ENCODE measurements at places on chromosomes 7 and 10.
A peak's percentile ranks its signal among the peaks of the same experiment; 100 is the strongest.

GRCh38 chr7:27364344-27364758 lies 121.7 kb downstream of the EVX1 start:
- no peak for ATAC-seq

DNA sequence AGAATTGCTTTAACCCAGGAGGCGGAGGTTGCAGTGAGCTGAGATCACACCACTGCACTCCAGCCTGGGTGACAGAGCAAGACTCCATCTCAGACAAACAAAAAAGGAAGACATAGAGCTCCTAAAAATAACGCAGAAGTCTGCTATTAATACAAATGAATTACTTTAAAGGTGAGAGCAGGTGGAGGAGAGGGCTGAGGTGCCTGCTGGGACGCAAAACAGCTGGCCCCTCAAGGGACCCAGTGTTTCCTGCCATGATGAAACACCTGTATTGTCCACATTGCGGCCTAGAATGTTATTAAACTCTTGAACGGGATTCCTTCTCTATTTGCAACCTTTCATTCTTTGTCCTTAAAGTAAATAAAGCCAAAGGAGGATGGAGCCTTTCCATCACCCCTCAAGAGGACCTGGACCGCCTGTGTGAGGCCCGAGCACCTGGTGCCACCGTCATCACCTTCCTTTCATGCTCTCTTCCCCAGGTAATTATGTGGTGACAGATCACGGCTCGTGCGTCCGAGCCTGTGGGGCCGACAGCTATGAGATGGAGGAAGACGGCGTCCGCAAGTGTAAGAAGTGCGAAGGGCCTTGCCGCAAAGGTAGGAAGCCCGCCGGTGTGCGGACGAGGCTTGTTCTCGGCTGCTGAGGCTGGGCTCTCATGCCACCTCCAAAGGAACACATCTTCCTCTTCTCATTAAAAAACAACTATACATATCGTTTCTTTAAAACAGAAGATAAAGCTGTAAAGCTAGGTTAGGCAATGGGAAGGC lies 136.7 kb downstream of the EGFR start:
- no peak for ATAC-seq

DNA sequence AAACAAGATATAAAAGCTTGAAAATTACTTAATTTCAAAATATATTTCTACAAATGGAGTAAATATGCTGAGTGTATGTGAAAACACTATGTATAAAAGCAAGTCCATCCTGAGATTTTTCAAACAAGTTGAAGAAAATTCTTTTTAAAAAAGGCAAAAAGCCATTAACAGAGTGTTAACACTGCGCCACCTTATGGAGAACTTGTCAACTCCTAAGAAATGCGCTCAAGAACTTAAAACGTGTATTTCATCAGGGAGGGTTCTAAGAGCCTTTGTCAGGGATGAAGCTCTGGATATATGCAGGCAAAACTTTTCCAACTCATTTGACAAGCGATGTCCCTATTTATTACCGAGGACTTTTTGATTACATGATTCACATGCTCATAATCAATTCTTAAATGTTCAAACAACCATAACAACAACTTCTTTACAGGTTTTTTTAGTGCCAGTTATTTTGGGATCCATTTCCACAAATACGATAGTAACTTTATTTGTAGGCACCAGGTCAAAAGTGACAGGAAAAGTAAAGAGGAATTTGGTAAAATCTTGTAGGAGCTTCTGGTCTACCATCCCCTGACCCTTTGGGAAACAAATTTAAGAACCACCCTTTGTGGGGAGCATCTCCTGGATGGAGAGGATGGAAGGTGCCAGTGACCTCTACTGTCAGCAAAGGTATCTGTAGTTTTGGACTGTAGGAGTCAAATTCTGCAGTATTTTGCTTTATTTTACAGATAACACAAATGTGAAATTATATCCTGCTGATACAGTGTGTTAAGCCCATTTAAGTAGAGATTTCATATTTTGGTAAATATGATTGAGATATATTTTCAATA lies 23.2 kb downstream of the CALCR start:
- no peak for ATAC-seq

DNA sequence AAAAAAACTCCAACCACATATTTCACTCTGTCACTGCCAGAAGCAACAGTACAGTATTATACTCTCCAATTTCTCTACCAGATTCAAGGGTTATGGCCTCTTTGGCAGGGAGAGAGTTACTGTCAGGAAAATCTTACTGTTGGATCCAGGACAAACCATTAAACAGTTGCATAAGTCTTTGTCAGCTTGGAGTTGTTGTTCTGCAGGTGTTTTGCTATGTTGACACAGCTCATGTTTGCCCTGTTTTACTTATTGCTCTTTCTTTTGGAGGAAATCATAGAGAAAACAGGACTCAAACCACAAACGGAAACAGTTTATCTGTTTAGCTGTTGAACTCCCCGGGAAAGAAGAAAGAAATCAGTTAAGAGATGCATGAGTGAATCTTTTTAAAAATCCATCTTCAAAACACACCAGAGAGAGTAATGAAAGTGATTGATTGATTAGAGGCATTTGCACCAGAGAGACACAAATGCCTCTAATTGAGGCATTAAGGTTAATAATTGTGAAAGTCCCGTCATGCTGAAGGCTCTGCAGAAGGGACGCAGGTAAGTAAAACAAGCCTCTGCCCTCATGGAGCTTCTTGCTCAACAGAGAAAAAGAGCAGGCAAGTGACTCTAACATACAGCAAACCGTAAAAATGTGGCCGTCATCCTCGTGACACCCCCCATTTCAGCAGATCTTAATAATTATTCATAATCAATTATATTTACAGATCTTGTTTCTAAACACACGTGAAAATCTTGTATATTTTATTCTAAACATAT lies 38.7 kb upstream of the ARHGAP21 start:
- ATAC-seq, result no peak

- peak; percentile 82 for ATAC-seq
Measured at GRCh38 chr7:97623333-97623732, 108.6 kb upstream of the TAC1 start.

DNA sequence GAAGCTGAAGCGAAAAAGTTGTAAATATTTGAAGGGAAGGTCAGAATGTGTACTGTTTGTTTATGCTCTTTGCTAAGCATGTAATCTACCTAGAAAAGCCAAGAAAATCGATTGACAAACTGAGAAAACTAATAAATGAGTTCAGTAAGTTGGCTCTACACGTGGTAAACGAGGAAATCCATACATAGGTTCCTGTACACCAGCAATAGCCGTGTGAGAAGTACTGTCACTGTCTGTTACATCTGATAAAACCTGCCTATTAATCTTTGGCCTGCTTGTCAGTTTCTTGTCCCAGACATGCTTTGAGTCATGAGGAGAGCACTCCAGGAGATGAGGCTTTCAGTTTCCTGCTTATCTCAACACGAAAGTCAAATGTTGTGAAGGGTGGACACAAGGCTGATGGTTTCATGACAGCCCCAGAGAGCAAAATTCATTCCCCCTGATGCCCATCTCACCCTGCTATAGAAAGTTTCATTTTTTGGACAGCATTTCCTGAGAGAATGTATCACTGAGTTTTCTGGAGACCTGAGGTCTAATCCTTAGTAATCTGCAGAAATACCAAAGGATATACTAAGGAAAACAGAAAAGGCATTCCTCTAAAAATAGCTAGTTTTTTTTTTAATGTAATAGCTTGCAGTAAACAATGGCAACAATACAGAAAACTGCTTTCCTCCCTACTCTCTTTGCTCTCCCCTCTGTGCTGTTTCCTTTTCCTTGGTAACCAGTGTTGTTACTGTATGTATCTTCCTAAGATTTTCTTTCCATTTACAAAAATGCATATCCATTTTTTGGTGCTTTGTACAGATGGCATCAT lies 18.8 kb downstream of the BMPR1A start:
- ATAC-seq, result no peak

- no peak for ATAC-seq
Measured at GRCh38 chr7:124686543-124687171, 78.9 kb downstream of the GPR37 start.

DNA sequence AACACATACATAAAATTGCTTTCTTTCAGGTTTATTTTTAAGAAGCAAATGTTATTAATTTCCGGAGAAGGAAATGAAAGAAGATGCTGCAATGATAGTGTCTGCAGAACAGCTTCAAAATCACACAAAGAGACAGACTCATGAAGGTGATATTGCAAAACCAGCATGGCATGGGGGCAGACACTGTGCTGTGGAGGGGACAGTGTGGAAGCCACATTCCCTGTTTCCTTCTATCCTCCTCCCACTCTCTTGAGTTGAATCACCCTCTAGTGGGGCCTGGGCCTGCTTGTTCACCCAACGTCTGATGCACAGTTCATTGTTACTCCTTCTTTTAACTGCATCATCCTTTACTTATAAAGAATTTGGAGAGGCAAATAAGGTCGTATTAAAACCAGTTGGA lies 104.0 kb upstream of the INSIG1 start:
- ATAC-seq, result no peak

GRCh38 chr10:87674943-87675342 lies 15.3 kb downstream of the PAPSS2 start:
- ATAC-seq, result no peak

- no peak for ATAC-seq
Measured at GRCh38 chr10:33025039-33025438, 67.0 kb upstream of the ITGB1 start.

- ATAC-seq, result no peak
Measured at GRCh38 chr7:134792968-134793367, 13.5 kb downstream of the CALD1 start.

DNA sequence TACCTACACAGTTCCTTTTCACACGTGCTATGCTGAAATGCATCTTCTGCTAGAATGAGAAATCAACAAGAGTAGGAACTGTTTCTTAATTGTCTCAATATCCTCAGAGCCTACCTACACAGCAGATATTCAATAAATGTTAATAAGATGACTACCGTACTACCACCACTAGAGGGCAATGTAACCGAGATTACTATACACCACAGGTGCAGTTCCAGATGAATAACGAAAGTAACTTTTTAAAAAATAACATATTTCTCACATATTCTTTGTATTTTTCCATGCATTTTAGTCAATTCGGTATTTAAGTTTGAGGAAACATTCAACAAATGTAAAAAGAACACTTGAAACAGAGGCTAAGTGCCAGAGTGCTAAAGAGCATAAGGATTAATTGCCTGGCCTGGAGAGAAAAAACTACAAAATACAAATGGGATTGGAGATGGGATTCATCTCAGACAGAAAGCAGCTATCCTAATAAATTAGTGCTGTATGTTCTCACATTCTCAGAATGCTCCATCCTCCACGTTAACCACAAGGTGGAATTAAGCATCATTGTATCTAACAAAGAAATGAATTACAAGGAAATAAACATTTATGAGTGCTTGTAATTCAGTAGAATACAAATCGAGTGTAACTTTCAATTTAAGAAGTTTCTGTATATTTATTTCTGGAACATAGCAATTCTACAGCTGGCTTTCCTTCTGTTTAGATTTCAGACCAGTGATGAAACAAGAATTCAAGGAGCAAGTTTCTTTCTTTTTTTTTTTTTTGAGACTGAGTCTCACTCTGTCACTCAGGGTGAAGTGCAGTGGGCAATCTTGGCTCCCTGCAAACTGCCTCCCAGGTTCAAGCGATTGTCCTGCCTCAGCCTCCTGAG lies 20.3 kb upstream of the HECTD2 start:
- ATAC-seq, result peak; percentile 78

DNA sequence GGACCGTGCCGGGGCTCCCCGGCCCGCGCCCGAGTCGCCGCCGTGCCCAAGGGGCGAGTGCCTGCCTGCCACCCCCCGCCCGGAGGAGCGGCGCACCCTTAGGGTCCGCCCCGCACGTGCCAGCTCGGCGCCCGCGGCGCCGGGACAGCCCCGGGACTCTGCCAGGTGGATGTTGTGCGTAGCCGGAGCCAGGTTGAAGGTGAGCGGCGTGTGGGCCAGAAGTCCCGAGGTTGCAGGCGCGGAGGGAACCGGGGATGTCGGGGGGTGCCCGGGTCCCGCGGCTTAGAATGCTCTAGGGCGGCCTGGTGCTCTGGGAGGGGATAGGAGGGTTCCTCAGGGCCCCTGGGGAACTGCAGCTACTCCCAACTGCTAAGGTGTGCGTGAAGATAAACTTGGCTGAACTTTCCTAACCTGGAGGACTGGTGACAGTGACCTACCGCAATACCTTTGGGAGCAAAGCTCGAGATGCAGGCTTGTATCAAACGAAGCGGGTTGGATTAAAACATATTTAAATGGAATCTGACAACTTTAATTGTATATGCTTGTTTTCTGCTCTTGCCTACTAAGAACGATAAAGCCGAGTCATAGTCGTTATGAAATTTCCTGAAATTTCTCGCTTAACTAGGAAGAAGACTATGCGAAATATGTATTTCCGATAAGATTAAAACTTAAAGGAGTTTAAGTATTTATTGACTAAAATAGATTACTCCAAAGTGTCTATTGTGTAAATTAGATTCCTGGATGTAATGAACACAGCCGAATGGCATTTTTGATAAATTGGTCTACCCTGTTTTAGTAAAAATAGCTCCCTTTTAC lies at the start of gene CUX1:
Gene CUX1, plus strand, starts transcription at position 156 of the 816 bp plus-strand sequence. Its CDS starts 14 bp downstream, at position 170.
- peak; percentile 35 for ATAC-seq

DNA sequence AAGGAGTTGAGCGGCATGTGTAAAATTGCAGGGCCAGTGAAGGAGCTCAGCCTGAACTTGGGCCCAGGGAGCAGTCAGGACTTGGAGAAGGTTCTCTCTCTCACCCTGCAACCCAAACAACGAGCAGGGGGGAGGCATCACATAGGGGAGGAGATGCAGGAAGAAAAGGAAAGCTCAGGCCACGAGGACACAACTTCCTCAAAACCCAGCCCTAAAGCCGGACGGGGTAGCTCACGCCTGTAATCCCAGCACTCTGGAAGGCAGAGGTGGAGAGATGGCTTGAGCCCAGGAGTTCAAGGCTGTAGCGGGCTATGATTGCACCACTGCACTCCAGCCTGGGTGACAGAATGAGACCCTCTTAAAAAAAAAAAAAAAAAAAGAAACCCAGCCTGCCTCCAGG lies 629.1 kb downstream of the PARD3 start:
- no peak for ATAC-seq

DNA sequence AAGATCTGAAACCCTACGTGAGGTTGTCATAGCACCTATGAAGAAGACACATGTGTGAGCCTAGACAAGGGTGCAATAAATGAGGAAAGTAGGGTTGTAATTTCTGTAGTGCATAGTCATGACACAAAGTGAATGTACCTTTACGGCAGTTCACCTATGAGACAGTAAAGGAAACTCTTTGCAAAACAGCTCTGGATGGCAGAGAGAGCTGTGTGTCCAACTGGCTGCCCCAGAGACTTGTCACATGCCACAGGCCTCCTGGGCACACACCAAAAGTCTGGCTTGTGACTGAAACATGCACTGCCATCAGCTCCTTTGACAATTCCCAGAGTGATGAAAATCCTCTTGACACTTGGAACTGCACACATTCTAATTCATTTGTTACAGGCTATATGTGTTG lies 90.7 kb upstream of the NAMPT start:
- no peak for ATAC-seq

DNA sequence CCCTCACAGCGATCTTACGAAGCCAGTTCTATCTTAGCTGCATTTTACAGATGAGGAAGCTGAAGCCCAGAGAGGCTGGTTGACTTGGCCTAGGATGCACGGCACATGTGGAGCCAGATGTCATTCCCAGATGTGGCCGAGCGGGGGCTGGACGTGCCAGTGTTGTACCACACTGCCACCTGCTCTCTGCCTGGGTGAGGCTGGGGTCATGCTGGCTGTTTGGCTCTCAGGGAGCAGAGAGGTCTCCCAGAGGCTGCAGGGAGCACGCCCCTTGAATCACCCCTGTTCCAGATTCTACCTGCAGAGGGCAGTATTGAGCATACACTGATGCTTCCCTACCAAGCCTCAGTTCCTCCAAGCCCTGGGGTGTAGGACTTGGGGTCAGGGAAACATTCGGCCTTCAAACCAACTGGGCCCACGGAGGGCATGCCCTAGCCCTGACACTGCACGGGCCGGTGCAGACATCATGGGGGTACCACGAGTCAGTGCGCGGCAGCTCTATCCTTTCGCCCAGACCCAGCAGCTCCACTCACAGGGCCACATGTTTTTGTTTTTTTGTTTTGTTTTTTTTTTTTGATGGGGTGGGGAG lies 3.8 kb upstream of the GTF2IRD1 start:
- peak; percentile 31 for ATAC-seq
